ENCODE measurements at places on chromosomes 13 and 19.

- DNase-seq = no peak
Measured at GRCh38 chr13:72489751-72490150, 237.7 kb downstream of the MZT1 start.

GRCh38 chr13:60482012-60482411, 85.0 kb downstream of the TDRD3 start:
- peak; percentile 38 for DNase-seq

DNA sequence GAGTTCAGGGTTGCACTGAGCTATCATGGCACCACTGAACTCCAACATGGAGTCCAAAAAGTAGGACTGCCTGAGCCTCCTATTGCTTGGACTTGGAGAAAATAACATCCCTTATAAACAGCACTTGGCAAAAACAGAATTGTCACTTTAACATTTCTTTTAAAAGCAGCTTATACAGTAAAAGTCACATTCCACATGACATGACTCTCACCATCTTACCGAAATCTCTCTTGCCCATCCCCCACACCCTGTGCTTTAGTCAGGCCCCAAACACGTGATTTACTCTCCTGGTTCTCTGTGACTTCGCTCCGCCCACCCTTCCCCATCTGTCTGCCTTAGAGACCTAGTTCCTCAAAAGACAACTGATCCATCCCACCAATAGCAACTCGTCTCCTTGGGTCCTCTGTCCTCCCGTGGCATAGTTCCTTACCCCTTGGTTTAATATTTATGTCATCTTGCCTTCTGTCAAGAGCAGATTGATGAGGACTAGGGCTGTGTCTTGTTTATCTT, 4.6 kb downstream of the SAFB start:
- DNase-seq = peak; percentile 76

DNA sequence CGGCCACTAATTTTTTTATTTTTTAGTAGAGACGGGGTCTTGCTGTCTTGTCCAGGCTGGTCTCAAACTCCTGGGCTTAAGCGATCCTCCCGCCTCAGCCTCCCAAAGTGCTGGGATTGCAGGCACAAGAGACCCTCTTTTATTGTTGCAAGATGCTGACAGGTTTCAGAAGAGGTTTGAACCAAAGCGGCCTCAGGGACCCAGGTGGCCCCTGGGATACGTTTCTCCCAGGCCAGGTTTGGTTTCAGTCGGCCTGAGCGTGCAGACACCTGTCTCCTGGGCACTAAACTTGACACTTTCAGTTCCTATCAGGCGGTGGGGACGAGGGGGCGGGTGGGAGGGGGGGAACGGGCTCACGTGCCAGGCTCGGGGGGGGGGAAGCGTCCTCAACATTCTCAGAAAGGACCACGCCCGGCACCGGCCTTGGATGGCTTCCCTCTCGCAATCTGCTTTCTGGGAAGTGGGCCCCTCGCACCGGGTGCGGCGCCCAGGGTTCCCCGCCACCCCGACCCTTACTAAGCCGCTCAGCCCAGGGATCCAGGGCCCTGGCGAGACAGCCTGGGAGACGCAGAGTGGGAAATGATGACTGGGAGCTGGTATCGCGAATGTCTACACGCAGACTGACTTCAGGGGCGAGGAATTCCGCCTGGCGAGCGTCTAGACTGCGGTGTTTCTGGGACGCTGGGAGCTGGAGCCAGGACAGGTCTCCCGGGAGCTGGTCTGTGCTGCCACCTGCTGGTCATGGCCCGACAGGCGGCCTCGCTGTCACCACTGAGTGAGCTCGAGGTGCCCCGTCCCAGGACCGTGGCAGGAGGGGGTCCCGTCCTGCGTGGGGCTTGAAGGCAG, 91.6 kb downstream of the GNG7 start:
- peak; percentile 91 for DNase-seq

GRCh38 chr19:35909684-35910035, 1.6 kb upstream of the TYROBP start:
- no peak for DNase-seq

DNA sequence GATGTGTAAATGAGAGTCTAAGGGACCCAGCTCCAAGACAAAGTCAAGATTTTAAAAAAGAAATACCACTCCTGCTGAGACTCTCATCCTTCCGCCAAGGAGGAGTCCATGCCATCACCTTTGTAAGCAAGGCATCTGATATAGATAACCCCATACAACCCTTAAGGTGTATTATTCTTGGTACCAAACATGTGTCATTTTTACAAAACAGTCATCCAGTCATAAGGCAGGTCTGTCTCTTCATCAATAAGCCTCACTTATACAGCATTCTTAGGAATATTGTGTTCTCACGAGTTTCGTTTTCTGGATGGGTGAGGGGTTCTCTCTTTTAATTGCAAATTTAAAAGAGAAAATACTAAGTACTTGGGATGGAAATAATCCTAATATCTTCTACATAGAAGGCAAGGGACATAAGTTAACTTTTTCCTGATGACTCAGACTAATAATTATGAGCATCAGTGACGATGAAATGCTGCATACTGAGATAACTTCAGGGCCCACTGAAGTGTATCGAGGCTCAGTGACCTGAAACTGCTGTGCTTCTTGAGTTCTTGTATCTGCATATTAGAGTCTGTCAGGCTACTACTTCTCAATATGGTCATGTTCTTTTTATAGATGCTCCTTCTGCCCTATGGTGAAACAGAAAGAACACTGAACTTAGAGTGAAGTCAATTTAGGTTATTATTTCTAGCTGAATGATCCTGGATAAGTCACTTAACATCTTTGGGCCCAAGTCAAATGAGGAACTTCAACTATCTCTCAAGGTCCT, 166.6 kb downstream of the KLF12 start:
- no peak for DNase-seq

- peak; percentile 69 for DNase-seq
Measured at GRCh38 chr19:47109541-47110375, 3.8 kb downstream of the ZC3H4 start.

DNA sequence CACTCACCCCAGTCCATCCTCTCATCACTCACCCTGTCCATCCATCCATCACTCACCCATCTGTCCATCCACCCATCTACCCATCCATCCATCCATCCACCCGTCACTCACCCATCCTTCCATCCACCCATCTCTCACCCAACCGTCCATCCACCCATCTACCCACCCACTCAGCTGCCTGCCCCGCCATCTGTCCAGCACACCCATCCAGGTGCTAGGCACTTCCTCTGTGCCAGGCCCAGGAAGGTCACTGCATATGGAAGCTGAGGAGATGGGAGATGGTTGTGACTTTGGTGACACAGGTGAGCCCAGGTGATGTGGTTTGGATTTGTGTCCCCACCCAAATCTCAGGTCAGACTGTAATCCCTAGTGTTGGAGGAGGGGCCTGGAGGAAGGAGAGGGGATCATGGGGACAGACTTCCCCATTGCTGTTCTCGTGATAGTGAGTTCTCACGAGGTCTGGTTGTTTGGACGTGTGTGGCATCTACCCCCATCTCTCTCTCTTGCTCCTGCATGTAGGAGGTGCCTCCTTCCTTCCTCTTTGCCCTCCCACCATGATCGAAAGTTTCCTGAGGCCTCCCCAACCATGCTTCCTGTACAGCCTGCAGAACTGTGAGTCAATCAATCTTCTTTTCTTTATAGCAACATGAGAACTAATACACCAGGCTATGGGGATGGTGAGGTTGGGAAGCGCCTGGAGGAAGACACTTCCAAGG, 15.9 kb upstream of the C13orf46 start:
- DNase-seq = no peak

- no peak for DNase-seq
Measured at GRCh38 chr13:110269509-110270185, 37.3 kb downstream of the COL4A1 start.

- DNase-seq = peak; percentile 34
Measured at GRCh38 chr13:28582225-28582891, 76.6 kb upstream of the POMP start.
